Activated naive CD4-positive, alpha-beta T cell treated with anti-CD3 and anti-CD28 coated beads for 36 hours (primary cell): ENCODE measurements at places on chromosomes 13 and 19.

- DNase-seq = no peak
Measured at GRCh38 chr19:41330946-41331678, 21.1 kb downstream of the CCDC97 start.

- no peak for DNase-seq
Measured at GRCh38 chr13:44796597-44797490, 192.4 kb downstream of the NUFIP1 start.

DNA sequence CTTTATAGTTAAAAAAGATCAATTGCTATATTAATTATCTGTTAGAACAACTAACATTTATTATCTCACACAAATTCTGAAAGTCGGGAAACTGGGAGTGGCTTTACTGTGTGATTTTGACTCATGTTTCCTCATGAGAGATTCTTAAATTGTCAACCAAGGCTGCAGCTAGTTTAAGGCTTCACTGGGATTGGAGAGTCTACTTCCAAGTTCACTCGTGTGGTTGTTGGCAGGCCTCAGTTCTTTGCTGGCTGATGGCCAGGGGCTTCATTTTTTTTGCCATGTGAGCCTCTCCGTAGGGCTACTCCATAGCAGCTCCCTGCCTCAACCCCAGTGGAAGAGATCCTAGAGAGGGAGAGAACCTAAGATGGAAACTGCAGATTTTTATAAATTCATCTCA, 24.5 kb upstream of the LPAR6 start:
- DNase-seq = no peak

- no peak for DNase-seq
Measured at GRCh38 chr19:30545752-30546151, 173.6 kb downstream of the ZNF536 start.

GRCh38 chr13:109256866-109257760, 529.3 kb downstream of the IRS2 start:
- no peak for DNase-seq

DNA sequence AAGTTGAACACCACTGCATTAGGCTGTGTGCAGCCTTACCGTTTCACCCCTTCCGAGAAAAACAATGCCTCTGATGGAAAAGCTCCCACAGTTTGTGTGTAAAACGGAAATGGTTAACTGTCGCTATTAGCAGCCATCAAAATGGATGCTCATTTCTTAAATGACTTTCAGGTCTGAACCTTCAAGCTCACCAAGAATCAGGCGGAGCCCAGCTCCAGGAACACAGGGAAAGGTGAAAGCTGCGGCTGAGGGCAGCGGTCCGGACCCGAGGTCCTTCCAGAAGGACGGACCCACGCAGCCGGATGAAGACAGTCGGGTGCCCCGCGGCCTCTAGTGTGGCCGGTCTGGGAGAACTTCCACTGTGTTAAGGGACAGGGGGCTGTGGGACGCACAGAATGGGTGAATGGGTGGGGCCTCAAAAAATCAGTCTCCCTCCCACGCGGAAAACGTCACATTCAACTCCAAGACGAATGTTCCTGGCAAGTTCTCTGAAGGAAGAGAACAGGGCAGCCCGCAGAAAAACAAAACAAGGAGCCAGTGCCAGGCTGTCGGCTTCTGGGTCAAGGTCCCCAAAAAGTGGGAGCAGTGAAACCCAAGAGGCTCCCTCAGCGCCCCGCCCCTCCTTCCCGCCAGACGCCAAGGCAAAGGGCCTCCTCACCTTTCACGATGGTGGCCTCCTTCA, 4.9 kb downstream of the IRS2 start:
- no peak for DNase-seq

DNA sequence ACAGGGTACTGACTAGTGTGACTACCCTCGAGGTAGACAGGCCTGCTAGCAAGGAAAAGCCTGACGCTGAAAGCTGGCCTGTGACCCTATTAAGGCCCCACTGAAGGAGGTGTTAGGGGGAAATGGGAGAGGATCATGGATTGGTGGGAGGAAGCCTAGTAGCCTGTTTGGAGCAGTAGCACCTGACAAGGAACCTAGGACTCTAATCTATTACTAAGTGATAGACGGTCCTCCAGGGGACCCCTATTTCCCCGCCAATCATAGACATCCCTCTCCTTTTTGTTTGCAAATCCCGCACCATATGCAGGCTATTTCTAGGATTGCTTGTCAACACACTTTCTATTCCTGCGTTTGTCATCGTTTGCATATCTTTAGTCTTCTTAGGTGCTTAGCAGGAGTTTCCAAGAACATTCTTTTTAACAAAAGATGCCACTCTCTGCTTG, 1338.8 kb upstream of the MIR17HG start:
- no peak for DNase-seq

- DNase-seq = no peak
Measured at GRCh38 chr13:51612867-51613266, 28.6 kb downstream of the WDFY2 start.

DNA sequence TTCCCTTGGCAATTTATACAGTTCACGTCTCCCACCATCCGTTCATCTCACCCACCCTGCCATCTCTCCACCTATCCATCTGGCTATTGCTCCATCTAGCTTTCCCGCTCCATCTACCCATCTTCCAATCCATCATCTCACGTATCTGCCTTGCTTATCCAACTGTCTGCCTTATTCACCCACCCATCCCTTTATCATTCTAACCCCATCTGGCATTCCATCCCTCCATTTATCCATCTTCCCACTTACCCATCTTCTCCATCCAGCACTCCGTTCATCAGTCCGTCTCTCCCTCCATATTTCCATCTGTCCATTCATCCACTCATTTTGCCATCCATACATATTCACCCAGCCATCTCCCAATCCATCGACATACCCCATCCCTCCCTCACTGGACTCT, 10.0 kb downstream of the RPS16 start:
- DNase-seq = no peak

GRCh38 chr13:27289011-27289665, 18.5 kb downstream of the RASL11A start:
- DNase-seq = no peak

DNA sequence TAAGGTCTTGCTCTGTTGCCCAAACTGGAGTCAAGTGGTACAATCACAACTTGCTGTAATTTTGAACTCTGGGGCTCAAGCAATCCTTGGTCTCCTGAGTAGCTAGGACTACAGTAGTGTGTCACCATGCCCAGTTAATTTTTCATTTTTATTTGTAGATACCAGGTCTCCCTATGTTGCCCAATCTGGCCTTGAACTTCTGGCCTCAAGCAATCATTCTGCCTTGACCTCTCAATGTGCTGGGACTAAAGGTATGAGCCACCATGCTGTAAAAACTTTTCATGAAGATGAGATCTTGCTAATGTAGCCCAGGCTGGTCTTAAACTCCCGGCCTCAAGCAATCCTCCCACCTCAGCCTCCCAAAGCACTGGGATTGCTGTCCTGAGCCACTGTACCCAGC, 15.1 kb upstream of the NAA16 start:
- no peak for DNase-seq

GRCh38 chr19:51386882-51387520, 773 bp downstream of the LIM2 start:
- no peak for DNase-seq

DNA sequence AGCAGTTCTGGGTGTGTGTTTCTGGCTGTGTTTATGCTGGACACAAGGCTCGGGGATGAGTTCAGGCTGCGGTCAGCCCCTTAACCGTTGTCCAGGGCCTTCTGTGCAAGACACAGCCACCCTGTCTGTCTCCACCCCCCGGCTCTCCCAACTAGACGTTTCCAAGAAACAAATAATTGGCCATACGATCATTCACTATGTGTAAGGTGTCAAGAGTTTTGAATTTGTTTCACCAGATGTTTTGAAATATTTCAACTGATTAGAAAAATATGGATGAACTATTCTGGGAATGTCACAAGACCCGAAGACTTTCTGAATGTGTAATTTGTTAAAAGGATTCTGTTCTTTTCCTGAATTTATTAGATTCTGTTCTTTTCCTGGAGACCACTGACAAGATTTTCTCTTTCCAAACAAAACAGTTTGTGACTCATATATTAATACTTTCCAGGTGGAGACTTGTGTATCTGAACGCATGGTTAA, 318.2 kb downstream of the MYO16 start:
- no peak for DNase-seq

DNA sequence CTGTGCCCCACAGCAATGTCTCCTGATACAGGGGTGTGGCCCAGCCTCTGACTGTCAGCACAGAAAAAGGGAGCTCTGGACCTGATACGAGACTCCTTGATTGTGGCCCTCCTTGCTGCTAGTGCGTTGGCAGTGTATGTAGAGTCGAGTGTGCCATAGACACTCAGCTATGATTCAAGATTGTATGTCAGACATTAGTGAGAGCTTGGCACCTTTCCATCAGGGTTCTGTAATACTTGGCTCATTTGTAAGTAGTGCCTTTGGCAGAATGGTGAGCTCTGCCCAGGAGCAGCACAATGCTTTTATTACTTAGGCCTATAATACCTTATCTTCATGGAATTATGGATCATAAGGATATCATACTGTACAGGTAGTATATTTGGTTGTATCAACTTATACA, 83.4 kb downstream of the ATP8A2 start:
- DNase-seq = no peak

- no peak for DNase-seq
Measured at GRCh38 chr19:16797876-16798275, 31.3 kb upstream of the SIN3B start.

GRCh38 chr19:42326969-42327368, 1.5 kb downstream of the MEGF8 start:
- no peak for DNase-seq

DNA sequence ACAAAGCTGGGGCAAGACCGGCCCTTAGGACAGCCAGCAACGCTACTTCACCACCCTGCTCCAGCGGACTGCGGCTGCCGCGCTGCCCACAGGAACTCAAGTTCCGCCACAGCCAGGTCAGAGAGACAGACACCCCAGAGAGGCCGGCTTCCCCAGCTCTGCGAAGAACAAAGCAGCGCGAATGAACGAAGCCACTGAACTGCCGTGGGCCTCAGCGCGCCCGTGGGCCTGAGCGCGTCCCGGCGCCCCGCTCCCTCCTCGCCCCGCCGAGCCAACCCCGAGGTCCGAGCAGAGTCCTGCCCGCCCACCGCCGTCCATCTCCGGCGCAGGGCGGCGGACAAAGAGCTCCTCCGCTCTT, 158.4 kb downstream of the RNF17 start:
- DNase-seq = peak; percentile 15

DNA sequence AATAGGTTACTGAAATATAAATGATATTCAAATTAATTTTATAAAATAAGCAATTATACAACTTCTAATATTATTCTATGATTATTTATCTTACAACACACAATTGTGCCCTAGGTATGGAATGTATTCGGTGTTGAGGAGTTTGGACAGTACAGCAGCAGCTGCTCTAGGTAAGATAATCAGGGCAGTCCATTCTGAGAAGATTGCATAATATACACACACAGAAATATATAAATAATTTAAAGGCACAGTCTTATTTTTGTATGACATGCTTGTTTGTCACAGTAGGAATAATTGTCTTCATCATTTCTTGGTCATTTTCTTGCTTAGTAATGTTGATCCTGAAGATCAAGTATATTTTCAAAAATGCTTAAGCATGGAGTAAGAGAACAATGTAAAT, 849.4 kb upstream of the MIR17HG start:
- DNase-seq = no peak

GRCh38 chr19:34711890-34712289, 22.2 kb upstream of the ZNF181 start:
- no peak for DNase-seq

DNA sequence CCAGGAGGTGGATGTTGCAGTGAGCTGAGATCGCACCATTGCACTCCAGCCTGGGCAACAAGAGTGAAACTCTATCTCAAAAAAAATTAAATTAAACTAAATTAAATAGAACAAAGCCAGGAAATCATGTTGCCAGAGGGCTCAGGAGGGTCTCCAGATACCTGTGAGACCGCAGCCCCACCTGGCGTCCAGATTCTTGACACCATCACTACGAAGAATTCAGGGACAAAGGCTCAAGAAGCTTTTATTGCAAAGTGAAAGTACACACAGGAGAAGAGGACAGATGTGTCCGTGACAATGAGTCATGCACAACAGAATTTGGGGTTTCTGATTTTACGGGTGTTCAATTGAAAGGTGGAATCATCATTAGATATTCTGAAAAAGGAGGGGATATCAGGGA, 76.6 kb downstream of the STOML3 start:
- no peak for DNase-seq

GRCh38 chr13:31765138-31765785, 25.9 kb downstream of the RXFP2 start:
- DNase-seq = no peak

- peak; percentile 63 for DNase-seq
Measured at GRCh38 chr19:47315125-47315821, 5.6 kb downstream of the C5AR1 start.

- no peak for DNase-seq
Measured at GRCh38 chr19:50626795-50627194, 12.9 kb downstream of the SYT3 start.

DNA sequence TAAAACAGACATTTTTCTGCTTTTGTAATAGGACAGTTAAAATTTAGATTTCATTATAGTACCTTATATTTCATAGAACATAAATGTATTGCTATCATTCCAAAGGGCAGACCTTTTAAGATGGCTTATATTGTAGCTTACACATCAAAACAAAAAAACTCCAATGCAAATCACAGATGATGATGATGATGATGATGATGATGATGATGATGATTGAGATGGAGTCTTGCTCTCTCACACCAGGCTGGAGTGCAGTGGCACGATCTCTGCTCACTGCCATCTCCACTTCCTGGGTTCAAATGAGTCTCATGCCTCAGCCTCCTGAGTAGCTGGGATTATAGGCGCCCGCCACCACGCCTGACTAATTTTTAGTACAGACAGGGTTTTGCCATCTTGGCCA, 189.9 kb upstream of the RNF113B start:
- no peak for DNase-seq

DNA sequence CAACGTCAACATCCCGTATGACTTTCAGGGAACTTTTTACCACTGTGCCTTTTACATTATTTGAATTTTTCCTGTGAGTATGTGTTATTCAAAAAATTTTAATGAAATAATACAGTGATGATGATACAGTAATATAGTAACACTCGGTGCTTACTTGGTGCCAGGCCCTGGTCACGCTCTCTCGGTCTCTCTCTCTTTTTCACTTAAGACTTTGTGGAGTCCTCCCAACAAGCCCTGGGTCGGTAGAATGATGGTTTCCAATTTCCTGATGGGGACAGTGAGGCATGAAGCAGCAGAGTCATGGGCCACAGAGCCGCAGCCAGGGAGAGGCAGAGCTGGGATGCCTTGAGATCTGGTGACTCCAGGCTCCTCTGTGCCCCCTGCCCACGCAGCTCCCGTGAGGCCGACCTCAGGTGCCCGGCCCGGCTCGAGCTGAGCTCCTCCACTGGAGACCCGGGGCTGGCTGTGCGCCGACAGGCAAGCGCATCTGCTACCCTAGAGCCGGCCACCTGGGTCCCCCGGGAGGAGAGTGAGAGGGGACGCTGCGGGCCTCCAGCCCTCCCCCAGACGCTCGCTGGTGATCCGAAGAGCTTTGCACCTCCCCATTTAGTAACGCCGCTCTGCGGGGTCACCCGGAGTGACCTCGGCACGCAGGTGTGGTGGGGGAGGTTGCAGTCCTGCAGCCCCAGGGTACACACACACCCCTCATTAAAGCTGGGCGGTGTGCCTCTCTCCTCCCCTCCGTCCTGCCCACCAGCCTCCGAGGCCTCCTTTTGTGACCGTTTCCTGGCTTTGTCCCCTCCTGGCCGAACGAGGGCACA, 4.4 kb upstream of the SBK3 start:
- no peak for DNase-seq
